ENCODE measurements at places on chromosomes 4 and X.

DNA sequence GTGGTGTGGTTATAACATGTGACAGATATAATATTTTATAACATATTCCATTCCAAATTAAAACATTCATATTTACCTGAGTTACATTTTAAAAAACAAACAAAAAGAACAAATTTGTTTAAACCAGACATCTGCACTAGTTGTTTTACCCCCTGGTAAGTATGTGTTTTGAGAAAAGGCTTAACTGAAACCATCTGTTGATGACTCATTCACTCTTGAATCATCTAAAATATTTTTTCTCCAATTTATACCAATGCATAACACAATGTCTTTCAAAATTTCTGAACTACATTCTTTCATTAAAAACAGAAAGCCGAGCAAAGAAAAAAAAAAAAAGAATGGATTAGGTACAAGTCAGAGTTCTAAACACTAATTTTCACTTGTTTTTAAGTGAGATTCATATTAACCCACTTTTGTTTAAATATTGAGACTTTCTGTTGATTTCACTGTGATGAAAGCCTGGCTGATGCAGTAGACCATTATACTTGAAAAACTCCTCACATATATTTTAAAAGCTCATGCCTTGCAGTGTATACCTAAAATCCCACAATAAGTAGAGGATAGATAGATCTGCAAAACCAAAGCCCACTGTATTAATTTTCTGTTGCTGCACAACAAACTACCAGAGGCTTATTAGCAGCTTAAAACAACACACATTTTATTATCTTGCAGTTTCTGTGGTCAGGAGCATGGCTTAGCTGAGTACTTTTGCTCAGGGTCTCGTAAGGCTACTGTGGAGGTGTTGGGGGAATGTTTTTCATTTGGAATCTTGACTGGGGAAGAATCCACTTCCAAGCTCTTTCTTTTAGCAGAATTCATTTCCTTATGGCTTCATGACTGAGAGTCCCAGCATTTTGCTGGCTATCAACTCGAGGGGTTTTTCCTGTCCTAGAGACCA lies 221.5 kb downstream of the PCDH18 start:
- DNase-seq: no peak

DNA sequence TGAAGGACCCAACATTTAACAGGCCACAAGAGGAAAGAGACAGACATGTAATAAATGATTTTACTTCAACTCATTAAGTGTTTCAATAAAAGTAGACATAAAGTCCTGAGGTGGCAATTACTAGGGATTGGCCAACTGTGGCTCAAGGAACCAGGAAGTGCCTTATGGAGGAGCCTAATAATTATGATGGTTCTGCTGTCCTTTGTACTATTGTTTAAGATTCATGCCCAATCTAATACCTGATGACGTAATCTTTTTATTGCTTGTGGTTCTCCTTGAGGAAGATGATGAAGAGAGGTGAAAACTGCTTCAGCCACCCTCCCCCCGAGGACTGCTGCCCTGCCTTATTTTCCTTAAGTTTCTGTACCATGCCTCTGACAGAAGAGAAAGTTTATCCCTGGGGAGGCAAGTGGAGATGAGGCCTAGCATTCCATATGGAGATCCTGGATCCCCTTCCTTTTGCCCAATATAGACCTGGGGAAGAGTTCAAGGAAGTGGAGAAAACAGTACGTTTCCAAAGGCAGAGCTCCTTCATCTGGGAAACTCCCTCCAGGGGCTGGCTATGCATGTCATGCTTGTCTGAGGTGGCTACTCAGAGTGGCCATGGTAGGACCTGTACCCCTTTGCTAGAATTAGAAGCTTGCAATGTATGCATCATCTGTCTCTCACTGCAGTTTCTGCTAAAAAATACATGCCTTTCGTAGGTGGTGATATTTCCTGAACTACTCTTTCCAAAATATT lies 56.8 kb upstream of the FAT1 start:
- no peak for DNase-seq

GRCh38 chr4:85793233-85793585 lies 318.3 kb downstream of the ARHGAP24 start:
- no peak for DNase-seq

DNA sequence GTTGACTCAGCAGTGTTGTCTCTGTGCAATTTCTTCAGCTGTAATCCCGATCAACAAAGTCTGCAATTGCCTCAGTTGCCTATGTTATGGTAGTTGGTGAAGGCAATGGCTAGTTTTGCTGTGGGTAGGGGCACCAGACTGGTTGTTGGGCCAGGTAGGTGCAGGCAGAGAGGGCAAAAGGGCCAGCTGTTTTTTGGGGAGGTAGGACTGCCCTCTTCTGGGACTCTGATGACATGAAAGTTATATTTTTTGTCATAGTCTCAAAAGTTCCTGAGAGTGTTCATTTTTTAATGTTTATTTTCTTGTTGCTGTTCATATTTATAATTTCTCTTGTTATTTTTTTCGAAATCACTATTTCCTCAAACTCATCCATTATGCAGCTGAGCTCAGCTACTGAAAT lies 25.1 kb downstream of the DCAF12L2 start:
- no peak for DNase-seq
